ENCODE measurements at places on chromosomes 2 and 18. TPM values are rescaled to one million over a fixed set of nuclear protein-coding genes. Genes with fewer than 3 reads are reported as not detected.

The OR6B2 gene
- not detected for total RNA-seq

The STARD6 gene
- total RNA-seq: not detected

The GALR1 gene
- not detected for total RNA-seq

The PAX8 gene
- 0.39 TPM for total RNA-seq

The VWA3B gene
- total RNA-seq: not detected

The CCDC141 gene
- total RNA-seq: 38.8 TPM

The FBXO11 gene
- 77.8 TPM for total RNA-seq

The LRRTM1 gene
- not detected for total RNA-seq

The POU3F3 gene
- not detected for total RNA-seq

The ADAM23 gene
- total RNA-seq: 0.86 TPM

The GREB1 gene
- total RNA-seq: 0.69 TPM

The CLHC1 gene
- total RNA-seq: 10.5 TPM

DNA sequence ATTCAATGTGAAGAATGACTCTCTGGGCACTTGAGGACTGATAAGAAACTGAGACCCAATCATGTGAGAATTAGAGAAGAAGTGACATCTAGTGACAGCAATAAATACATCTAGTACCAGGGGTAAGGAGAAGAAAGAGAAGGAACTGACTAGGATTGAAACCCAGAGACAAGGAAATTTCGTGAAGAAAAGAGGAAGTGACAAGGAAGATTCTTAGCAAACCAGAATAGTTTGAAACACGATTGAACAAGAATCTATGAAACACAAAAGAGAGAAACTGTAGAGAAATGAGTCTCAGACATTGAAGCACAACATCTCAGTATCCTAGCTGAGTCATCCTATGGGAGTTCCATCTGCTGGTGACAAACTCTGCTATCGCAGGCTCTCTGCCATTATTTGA is 571.9 kb upstream of the PKDCC start:
- no peak for DNase-seq

- no peak for DNase-seq
Observed at GRCh38 chr2:158725441-158725891, 69.7 kb upstream of the DAPL1 start.

DNA sequence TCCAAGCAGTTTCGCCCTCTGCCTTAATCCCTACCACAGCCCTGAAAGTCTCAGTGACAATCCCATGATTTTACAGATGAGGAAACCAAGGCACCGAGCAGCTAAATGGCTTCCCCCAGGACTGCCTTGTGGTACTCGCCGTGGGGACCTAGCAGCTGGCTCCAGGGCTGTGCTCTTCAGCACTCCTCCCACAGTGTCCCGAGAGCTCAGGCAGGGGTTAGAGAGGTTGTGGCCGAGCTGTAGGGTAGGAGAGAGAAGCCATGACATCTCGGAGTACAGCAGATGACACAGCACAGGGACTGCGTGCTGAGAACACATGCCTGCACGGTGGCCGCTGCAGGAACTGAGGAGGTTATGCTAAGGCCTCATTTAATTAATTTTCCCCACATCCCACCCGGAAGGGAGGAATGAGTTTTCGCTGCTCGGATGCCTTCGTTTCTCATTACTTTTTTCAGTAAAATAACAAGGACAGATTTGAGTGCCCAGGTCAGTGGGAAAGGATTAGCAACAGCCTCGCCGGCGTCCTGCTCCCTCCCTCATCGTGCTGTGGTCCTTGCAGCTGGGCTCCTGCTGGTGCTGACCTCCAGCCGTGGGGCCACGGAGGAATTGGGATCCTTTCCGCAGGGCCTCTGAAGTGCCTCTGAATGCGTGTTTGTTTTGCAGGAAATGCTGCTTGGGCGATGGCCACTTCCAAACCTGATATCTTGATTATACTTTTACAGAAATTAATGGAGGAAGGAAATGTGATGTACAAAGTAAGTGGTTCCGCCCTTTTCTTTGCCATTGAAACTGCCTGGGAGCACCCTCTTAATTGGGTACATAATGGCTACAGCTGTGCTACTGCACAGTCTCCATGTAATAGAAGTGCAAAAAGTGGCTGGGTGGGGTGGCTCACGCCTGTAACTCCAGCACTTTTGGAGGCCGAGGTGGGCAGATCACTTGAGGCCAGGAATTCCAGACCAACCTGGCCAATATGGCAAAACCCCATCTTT is 61.2 kb downstream of the WDSUB1 start:
- DNase-seq: no peak

DNA sequence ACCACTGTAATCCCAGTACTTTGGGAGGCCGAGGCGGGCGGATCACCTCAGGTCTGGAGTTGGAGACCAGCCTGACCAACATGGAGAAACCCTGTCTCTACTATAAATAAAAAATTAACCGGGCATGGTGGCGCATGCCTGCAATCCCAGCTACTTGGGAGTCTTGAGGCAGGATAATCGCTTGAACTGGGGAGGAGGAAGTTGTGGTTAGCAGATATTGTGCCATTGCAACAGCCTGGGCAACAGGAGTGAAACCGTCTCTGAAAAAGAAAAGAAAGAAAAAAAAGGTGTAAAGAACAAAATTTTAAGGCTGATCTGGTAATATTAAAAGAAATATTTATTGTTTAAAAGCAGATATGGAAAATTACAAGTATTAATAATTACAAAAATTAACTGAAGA is 29.7 kb downstream of the ZNF804A start:
- DNase-seq: no peak

GRCh38 chr2:140542627-140543026 is 1588.2 kb downstream of the LRP1B start:
- DNase-seq: no peak

DNA sequence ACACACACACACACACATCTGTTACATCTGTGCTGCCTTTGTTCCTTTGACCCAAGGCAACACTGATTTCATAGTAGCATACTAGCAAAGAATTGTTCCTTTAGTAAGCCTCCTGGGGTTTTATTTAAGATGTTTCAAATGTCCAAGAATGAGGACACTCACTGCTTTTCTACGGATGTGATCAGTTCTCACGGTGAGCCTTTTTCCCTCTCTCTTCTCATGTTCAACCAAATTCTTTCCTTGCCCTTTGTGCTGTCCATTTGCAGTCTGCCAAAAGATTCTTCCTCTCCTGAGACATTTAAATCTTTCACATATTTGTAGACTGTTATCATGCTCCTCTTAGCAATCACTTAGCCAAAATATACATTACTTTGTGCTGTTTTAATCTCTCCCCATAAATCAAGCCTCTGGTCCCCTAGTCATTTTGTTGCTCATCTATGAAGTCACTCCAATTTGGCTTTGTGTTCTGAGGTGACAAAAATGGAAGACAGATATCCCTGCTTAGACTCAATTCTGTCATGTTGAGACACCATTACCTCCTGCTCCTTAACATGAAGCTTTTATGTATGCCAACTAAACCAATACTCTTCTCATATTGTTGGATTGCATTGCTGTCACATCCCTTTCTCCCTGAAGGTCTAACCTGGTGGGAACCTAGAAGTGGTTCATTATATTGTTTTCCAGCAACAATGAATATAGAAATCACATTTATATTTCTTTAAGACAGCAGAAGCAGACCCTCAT is 1605.3 kb upstream of the ACVR2A start:
- no peak for DNase-seq

DNA sequence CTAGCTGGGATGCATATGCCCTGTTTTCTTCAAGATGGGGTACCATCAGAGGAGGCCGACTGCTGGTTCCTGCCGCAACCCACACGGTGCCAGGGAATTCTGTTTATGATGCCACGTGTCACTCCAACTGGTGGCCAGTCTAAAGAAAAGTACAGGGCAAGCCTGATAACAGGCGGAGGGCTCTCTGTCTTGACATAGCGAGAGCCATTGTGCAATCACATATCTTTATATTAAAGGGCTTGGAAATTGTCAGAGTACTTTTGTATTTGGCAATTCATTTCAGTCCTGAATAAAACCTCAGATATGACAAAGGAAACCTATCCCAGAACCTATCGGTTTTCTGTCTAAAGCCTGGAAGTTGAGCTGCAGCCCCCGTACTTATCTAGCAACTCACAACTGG is 768.4 kb downstream of the TDRD15 start:
- no peak for DNase-seq

DNA sequence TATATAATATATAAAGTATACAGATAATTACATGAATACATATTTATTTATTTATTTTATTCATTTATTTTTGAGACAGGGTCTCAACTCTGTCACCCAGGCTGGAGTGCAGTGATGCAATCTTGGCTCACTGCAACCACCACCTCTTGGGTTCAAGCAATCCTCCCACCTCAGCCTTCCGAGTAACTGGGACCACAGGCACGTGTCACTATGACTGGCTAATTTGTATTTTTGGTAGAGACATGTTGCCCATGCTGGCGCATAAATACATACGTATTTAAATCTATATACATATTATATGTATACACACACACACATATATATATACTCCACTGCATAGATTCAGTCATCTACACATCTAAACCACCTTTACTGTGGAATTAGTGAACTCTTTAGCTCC is 20.6 kb upstream of the NDUFV2 start:
- no peak for DNase-seq

GRCh38 chr2:70643715-70644114 is 90.1 kb upstream of the TGFA start:
- no peak for DNase-seq

GRCh38 chr2:56132138-56132537 is 51.7 kb upstream of the CCDC85A start:
- no peak for DNase-seq

GRCh38 chr2:62447411-62447810 is 58.6 kb downstream of the TMEM17 start:
- DNase-seq: no peak

GRCh38 chr2:7915302-7916091 is 766.4 kb upstream of the ID2 start:
- no peak for DNase-seq

- DNase-seq: no peak
Observed at GRCh38 chr18:6476880-6477279, 62.2 kb upstream of the L3MBTL4 start.

- DNase-seq: no peak
Observed at GRCh38 chr2:39898934-39899333, 119.9 kb upstream of the THUMPD2 start.

GRCh38 chr2:54651291-54651690 is 72.2 kb upstream of the EML6 start:
- no peak for DNase-seq

- DNase-seq: no peak
Observed at GRCh38 chr18:73812423-73812822, 335.2 kb downstream of the FBXO15 start.

GRCh38 chr2:172172513-172173173 is 69.9 kb upstream of the DLX2 start:
- no peak for DNase-seq

DNA sequence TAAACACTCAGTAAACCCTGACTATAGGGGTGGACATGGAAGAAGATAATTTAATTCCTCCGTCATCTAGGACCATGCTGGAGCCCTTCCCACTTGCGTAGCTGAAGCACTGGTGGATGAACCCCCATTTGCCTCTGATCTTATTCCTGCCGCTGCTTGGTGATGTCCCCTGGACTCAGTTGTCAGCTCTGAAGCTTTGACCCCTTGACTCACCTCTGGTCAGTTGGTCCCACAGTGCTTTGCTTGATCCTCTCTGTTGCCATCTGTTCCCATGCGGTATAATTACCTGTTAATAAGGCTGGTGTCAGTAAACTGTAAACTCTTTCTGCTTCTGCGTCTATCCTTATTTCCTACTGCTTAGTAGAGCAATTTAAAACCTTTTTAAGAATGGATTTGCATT is 126.9 kb downstream of the SPTBN1 start:
- DNase-seq: no peak

- DNase-seq: no peak
Observed at GRCh38 chr2:3223080-3223923, 154.3 kb downstream of the EIPR1 start.

- peak; percentile 82 for DNase-seq
Observed at GRCh38 chr2:241315879-241316631, at the start of gene SEPTIN2. Gene SEPTIN2, plus strand, starts transcription at chr2:241315925. Its CDS starts 8,308 bp downstream, at chr2:241324233.

DNA sequence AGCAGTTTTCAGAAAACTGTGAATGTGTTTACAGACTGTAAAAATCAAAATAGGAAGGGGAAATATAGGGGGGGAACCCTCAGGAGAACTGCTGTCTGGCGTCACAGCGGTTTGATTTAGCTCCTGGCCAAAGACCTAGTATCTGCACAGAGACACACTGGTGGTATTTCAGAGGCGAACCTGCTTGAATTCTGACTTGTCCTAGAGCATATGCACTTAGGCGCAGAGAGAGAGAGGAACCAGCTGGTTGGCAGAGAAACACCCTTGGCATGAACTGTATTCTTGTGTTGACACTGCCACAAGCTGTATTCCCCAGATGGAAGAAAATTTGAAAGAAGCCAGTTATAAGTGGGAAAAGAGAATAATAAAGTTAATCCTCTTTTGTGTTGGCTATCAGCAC is 506.5 kb upstream of the NRP2 start:
- no peak for DNase-seq

- no peak for DNase-seq
Observed at GRCh38 chr2:121947674-121948073, 192.2 kb downstream of the TSN start.

DNA sequence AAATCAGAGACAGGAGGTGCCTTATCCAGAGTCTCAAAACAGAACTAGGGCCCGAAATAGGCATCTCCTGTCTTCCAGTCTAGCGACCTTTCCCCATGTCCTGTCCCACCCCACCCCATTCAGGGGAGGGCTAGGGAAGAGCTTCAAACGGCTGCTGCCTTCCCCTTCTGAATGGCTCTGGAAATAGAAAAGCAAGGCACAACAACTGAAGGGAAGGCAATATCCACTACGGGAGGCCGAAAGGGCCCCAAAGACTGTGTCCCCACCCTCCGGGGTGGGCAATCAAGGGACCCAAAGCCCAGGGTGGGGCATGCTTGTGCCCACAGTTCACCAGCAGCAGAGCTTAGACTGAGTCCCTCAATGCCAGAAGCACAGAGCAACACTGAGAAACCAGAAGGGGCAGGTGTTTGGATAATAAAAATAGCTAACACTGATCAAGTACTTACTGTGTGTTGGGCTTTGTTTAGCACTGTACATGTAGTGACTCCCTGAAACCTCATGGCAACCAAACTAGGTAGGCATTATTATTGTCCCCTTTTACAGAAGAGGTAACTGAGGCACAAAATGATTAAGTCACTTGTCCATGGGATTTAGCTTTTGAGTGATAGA is 38.5 kb downstream of the CYRIA start:
- DNase-seq: no peak

DNA sequence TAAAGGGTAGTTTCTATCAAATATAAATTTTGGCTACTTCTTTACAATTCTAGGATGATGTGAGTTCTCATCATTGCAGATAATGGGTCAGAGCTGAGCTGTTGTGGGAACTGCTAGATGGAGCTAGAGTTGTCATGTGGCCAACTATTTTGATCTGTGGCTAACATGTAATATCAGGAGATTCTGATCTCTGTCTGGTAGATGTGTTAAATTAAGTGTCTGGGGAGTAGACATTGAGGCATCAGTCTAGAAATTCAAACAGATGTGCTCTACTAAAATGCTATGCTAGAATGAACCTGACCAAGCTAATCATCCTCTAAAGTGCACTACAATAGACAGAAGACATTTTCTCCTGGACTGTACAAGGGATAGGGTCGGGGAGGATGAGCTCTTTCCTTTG is 30.3 kb upstream of the DARS1 start:
- DNase-seq: no peak

All from activated B cell treated with CpG ODN at 0.5 μM for 24 hours (primary cell).